ENCODE measurements at places on chromosomes 5 and 9.
A peak's percentile ranks its signal among the peaks of the same experiment; 100 is the strongest.

DNA sequence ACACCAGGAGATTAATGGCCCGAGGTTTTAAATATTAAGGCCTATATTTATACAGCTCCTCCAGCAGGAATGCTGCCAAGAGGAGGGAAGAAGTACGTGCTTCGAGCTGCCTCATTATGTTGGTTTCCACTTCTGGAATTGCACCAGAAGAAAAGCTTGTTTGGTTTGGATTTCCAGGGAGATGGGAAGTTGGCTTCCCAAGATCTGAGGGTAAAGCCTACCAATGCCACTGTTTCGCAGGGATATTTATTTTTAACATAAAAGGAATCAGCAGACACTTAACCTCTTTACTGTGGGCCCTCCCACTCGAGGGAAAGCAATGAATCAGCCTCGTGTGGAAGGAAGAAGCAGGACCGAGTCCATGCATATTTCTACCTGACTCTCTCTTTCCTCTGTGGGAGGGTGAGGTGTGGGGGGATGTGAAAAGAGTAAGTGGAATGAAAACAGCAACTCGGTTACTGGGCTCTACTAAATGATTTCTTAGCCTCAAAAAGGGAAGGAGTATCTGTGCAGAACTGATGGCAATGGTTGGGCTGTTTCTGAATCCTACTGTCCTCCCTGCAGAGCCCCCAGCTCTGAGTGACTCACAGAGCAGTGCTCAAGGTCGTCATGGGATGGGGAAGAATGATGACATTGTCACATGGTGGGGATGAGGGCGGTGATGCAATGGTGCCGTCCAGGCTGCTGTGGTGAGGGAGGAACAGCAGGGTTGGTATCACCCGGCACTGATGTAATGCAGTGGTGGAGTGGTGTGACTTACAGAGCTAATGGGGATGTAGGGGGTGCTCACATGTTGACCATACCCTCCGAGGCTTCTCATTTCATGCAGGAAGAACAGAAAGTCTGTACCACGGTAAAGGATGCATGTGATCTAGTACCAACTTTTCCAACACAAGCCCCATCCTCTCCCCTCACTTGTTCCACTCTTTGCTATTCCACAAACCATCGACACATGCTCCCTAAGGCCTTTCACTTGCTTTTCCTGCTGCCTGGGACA lies 215.0 kb upstream of the PANK3 start:
- DNase-seq, result peak; percentile 51

GRCh38 chr9:97397220-97397619 lies 14.7 kb upstream of the TDRD7 start:
- DNase-seq, result no peak

DNA sequence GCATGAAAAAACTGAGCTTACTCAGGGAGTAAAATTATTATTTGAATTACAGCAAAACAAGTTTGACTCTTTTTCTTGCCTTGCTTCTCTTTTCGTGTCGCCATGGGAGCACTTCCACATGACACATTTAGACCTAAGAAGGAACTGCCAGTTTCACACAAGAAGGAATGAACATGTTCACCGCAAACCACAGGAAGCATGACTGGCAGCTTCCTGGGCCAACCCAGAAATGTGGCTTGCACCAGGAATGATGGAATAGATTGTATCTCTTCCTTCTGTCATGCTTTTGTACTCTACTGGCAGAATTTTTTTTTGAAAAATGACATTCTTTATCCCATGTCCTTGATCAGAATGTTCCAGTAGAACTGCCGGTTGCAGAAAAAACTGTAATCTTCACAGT lies 32.9 kb upstream of the MAN2A1 start:
- no peak for DNase-seq

DNA sequence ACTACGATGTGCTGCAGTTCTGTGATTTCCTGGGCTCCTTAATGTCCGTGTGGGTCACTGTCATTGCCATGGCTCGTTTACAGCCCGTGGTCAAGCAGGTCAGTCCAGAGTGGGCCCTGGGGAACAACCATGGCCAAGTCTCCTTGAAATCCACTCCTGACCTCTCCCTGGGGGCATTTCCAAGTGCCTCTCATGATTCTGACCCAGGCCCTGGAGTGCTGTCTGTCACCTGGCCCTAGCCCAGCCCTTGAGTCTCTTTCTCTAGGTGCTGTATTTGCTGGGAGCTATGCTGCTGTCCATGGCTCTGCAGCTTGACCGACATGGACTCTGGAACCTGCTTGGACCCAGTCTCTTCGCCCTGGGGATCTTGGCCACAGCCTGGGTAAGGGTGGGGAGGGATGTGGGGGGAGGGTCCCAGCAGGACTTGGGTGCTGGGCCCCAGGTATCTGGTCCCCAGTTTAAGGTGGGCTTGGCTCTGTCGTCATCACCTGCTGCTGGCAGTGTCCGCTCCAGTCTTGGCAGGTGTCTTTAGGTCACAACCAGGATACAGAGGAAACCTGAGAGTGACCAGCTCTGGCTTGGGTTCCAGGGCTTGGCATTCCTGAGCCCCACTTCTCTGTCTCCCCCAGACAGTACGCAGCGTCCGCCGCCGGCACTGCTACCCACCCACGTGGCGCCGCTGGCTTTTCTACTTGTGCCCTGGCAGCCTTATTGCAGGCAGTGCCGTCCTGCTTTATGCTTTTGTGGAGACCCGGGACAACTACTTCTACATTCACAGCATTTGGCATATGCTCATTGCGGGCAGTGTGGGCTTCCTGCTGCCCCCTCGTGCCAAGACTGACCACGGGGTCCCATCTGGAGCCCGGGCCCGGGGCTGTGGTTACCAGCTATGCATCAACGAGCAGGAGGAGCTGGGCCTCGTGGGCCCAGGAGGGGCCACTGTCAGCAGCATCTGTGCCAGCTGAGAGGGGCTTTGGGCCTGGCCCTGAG lies 17.0 kb downstream of the OR13J1 start:
- DNase-seq, result no peak

- no peak for DNase-seq
These were observed 62.9 kb upstream of the PPARGC1B start for GRCh38 chr5:149667084-149667828.

DNA sequence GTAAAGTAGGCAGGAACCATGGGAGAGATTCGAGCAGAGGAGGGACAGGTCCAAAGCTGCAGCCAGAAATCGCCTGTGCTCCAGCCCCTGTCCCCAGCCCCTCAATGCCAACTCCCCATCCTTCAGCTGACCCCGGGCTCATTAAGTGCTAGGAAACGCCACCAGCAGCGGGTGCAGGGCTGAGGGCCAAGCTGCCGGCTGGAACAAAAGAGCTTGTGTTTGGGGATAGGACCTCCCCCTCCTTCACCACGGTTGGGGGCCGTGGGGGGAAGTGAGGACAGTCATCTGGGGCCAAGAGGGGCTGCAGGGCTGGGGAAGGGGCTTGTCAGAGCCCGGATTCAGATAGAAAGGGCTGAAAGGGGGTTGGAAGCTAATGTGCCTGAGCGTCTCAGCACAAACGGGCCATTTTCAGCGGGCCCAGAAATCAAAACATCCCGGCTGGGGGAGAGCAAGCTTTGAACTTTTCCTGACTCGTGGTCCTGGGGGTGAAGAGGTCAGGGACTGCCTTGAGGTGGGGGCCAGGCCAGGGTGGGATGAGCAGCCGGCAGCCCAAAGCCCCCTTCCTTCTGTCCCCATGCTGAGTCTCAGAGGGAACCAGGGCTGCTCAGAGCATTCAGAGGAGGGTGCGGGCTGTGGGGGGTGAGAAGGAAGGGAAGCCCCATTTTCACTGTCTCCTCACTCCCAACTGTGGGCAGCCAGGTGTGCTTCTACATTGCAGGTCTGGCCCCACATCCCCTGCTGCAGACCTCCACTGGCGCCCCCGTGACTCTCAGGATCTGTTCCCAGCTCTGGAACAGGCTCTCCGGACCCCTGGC lies 69.4 kb upstream of the DAB2IP start:
- DNase-seq, result peak; percentile 29

- no peak for DNase-seq
These were observed 19.3 kb upstream of the CAMSAP1 start for GRCh38 chr9:135926402-135927194.

DNA sequence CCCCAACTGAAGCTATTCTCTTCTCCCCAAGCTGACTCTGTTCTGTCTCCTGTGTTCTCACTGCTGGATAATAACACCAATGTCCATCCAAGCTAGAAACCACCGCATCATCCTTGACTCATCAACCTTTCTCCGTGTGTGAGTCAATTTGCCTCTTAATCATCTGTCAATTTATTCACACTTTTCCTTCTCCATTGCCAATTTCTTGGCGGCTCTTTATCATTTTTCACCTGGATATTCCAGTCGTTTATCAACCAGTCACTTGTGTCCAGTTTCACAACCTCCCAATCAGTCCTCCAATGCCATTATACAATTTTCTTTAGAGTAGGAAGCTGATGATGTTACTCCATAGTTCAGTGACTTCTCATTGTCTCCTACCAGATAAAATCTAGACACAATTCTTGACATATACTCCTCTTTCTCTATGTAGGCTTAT lies 45.4 kb upstream of the LIFR start:
- no peak for DNase-seq

GRCh38 chr5:128116445-128116844 lies 32.9 kb downstream of the SLC12A2 start:
- DNase-seq, result no peak

DNA sequence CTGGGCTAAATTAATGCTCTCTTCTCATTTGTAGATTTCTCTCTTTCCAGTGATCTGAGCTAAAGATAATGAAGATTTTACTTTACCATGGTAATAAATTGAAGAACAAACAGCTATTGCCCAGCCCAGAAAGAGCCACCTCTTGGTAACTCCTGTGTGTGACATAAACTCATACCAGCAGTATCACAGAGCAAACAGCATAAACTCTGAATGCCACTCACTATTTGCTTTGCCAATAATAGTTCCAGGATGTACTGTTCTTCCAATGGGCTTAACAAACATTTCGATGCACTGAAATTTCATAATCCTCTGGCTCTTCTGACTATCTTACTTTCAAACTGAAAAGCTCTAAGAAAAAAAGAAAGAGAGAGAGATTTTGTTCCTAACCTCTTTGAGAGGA lies 69.8 kb upstream of the RASEF start:
- no peak for DNase-seq

Data from nucleus accumbens (tissue), 56 donors.